ENCODE measurements at places on chromosomes 2 and 18.

GRCh38 chr2:74530239-74531187, 780 bp downstream of the HTRA2 start:
- no peak for DNase-seq

DNA sequence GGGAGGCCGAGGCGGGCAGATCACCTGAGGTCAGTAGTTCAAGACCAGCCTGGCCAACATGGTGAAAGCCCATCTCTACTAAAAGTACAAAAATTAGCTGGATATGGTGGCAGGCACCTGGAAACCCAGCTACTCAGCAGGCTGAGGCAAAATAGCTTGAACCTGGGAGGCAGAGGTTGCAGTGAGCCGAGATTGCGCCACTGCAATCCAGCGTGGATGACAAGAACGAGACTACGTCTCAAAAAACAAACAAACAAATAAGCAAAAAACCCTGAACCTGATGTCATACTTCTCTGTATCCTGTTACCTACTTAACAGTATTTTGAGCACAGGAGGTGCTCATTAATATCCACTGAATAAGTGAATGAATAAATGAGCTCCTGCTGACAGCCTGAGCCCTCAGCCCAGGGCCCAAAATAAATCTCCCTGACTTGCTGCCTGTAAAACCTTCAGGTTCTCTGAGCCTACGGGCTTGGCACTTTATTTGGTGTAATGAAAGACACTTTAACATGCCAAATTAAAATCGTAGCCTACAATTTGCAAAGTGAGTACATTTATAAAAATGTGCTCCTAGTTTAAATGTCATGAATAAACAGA, 215.1 kb downstream of the ZNF385B start:
- no peak for DNase-seq

- no peak for DNase-seq
These were observed 7.4 kb upstream of the FZD5 start for GRCh38 chr2:207777124-207777523.

DNA sequence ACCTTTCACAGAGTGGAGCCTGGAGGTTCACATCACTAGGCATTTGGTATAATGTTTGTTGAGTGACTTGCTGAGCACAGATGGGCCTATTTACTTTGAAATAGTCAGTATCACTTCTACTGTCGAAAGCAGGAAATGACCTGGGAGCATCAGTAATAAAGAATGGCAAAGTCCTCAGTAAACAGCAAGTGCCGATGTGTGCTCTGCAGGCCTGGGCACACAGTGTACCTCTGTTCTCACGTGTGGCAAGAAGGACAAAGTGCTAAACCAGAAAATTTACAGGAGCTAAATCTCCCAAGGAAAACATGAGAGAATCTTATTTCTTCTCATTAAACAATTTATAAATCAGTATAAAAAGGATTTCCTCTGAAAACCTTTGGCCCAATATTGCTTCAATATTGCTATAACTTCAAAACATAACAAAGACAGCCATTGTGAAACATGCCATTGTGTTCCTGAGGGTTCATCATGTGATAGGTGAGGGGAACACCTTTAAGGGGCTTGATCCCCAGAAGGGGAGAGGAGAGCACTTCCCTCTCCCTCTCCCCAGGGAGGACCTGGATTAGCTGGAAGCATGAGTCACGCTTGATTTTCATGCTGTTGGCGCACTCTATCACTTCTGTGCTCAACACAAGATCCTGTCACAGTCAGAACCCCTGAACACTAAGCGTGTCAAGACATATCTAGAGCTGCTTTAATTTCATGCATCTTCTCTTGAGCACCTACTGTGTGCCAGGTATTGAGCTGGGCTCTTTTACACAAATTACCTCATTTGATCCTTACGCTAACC, 131.5 kb upstream of the SMAD2 start:
- DNase-seq = no peak

- DNase-seq = no peak
These were observed 92.2 kb upstream of the TGFA start for GRCh38 chr2:70645733-70646419.

- DNase-seq = no peak
These were observed 107.8 kb downstream of the METTL8 start for GRCh38 chr2:171325886-171326585.

DNA sequence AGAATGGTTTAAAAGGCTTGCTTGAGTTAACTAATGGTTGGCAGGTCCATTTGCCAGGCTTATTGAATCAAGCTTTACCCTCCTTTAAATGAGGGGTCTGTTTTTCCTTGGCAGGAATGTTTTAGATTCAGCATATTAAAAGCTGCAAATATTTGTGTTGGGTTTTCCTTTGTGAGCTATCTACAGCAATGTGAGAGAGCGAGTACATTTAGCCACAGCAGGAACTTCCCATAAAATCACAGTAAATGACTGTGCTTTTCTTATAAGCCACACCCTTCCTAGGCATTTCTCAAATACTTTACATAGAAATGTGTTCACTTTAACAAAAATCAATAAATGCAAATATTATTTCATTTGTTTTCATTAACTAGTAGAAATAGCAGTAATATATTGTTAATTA, 23.9 kb downstream of the CALCRL start:
- DNase-seq = no peak

DNA sequence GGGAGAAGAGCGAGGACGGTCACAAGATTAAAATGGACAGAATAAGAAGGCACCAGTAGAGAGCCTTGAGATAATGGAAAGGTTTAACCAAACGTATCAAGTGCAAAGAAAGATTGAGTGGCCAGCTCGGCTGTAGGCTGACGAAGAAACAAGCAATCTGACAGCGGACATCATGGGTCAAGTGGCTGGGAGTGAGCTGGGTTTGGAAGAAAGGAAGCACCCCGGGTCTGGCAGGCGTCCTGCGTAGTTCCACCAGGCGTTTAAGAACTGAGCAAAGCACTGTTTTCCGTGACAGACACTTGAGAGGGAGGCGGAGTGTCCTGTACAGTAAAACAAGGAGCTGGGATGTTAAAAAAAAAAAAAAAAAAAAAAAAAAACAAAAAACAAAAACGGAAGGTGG, 27.1 kb downstream of the DAPL1 start:
- DNase-seq = no peak

- no peak for DNase-seq
These were observed 306.7 kb upstream of the SALL3 start for GRCh38 chr18:78672862-78673446.

GRCh38 chr2:234986390-234986789, 34.6 kb downstream of the SH3BP4 start:
- DNase-seq = no peak

DNA sequence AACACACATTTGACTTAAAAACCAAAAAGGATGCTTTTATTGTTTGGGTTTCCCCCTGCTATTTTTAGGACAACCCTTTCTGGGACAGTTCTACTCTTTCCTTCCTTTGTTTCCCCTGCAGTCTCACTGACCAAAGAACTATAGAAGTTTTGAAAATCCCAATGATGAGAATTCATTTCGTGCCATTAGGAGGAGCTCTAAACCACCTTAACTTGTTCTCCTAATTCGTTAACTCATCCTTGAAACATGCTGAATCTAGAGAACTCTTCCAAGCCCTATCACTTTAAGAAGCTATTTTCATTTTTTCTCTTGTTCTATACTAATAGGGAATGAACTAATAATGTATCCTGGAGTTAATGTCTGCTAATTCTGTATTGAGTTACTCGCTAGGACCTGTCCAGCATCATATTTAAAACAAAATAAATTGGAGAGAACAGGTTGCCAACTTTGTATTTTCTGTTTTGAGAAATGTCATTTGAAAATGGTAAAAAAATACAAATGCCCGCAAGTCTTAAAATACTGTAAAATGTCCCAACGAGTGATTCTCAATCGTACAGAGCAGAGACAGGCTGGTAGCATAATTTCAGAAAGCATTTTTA, 62.9 kb downstream of the AFTPH start:
- DNase-seq = no peak

DNA sequence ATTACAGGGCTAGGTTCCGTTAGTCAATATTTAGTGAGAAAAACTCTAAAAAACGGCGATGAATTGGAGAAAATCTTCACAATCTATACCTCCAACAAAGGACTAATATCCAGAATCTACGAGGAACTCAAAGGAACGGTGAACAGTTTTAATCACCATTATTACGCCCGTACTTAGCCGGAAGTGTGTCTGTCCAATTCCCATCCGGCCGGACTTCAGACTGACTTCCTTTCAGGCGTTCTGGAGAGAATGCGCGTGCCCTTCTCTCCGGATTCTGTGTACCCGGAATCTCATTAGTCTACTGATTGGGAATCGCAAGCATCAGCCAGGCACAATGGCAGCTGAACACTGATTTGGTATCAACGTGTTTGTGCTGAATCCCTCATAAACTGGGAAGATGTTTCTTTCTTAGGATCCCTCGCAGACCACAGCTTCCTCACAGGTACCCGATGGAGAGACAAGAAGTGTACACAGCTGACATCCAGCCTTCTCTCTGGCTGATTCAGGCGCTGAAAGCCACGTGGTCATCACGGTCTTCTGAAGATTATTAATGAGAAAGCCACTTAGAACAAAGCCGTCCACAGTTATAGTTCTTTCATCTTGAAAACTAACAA, 239.9 kb downstream of the ZNF516 start:
- no peak for DNase-seq

DNA sequence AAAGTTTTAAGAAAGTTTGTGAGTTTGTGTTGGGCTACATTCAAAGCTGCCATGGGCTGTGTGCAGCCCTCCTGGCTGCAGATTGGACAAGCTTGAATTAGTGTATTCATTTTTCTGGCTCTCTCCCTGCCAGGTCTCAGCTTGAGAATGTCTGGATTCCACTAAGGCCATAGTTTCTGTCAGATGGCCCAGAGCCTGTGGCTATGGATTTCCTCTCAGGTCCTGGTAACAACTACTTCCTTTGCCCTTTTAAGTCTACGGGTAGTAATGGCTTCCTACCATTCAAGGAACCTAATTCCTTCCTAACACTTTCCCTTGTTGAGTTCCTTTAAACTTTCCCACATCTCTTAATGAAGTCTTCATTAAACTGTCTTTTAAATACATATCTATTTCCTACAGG, 24.3 kb upstream of the PSMD14 start:
- DNase-seq = no peak

GRCh38 chr2:159976527-159977160, 85.8 kb downstream of the PLA2R1 start:
- no peak for DNase-seq

DNA sequence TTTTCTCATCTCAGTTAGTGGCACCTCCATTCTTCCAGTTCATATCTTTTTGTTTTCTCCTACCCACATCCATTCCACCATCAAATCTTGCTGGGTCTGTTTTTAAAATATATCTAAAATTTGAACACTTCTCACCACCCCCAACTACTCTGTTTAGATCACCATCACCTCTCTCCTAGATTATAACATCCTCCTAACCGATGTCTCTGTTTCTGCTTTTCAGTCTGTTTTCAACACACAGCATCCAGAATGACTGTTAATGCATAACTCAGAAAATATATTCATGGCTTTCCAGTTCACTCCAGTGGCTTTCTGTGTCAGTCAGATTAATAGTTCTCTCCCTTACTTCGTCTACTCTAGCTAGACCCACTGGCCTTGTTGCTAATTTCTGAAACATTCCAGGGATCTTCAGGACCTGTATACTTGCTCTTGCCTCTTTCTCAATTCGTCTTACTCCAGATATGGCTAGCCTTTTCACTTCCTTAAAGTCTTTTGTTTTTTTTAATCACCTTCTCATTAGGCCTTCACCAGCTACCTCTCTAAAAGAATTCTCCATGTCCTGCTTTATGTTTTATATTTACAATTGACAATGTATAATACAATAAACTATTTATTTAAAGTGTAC, 105.3 kb downstream of the COMMD1 start:
- DNase-seq = no peak

DNA sequence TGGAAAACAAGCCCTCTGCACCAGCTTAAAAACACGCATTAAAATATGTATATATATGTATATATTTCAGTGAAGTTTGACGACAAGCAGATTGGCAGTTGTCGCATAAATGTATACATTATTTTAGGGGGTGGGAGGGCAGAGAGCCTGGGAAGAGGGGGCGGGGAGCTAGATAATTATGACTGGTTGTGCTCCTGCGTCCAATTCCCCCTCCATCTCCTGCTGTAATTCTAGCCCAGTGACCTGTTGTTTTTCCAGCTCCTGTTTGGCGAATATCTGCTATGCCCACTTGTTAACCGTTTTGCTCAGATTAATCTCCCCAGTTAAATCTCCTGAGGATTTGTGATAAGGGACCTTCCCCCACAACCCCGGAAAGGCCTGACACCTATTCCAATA, 656 bp downstream of the UNC80 start:
- no peak for DNase-seq

GRCh38 chr2:238238766-238239542, 884 bp downstream of the HES6 start:
- DNase-seq = no peak

DNA sequence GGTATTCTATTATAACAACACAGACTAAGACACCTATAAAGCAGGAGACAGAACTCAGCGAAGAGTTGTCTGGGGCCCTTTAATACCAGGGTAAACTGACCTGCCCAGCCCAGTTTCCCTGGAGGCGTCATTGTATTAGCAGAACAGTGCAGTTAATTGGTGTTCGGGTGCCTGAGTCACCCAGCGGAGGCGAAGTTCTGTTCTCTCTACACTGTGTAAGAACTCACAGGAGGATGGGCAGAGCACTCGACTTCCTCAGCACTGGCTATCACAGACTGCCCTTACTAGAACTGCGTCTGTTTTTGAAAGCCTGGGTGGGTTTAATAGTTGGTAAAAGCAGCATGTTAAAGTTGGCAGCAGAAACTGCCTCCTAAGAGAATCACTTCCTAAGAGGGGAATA, 106.5 kb upstream of the ATP8B1 start:
- DNase-seq = no peak

DNA sequence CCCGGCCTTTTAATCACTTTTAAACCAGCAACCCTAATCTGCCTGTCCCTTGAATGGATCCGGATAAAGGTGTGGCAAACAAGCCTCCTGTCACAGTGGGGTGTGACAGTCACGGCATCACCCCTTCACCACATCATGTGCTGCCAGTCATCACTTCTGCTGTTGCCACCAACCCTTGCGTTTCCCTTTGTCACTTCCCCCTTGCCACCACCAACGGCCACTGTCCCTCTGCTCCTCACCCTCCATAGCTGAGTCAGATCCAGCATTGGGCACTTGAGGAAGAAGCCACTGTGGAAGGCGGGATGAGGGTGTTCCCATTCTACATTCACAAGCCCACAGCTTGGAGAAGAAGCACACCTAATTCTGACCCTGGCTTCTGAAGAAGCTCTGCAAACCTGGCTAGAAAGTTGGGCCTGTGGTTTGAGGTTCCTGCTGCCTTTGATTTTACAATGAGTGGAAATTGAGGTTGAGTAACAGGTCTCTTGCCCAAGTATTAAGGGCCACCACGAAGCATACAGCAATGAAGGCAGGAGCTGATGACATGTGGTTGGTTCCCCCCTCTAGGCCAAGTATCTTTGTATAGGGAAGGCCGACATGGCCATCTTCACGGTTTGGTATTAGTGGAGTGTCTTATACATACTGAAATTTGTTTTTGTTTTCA, 22.9 kb upstream of the DARS1 start:
- DNase-seq = no peak

GRCh38 chr2:224910574-224910925, 131.7 kb downstream of the DOCK10 start:
- DNase-seq = no peak

DNA sequence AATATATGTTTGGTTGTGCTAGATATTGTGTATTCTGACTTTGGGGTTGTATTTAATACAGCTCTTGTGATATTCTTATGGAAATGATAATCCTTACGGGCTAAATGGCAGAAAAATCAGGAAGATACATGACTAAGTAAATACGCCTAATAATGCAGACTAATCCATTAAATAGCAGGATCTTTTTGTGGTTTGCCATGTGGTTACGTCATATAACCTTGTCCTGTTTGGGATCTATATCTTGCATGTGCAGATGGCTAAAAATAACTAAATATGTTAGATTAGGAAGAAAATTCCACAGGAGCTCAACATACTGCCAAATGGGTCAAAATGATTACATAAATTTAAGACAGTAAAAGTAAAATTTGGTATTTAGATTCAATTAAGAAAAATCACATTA, 83.0 kb downstream of the NEB start:
- DNase-seq = no peak
